ENCODE measurements at places on chromosomes 3 and 15. TPM values are rescaled to one million over a fixed set of nuclear protein-coding genes. Genes with fewer than 3 reads are reported as not detected.

The SLC24A5 gene
- not detected for total RNA-seq

The OXNAD1 gene
- 8.4 TPM for total RNA-seq

The TNFSF10 gene
- total RNA-seq = 1.4 TPM

The C3orf49 gene
- not detected for total RNA-seq

The NEK10 gene
- 35.3 TPM for total RNA-seq

The DIS3L gene
- 13.6 TPM for total RNA-seq

The KIF7 gene
- 10.7 TPM for total RNA-seq

The NBEAL2 gene
- total RNA-seq = 1.5 TPM

The DCP1A gene
- total RNA-seq = 10.8 TPM

The TNFAIP8L3 gene
- total RNA-seq = 16.5 TPM

The PLA2G4E gene
- total RNA-seq = not detected

The RFT1 gene
- total RNA-seq = 4.7 TPM

The EPHA3 gene
- under 0.01 TPM for total RNA-seq

The LRTM1 gene
- total RNA-seq = not detected

The LRRC2 gene
- 2.0 TPM for total RNA-seq

The TMEM108 gene
- 0.12 TPM for total RNA-seq

The IQCF5 gene
- total RNA-seq = not detected

The FOXB1 gene
- not detected for total RNA-seq

The ITGB5 gene
- total RNA-seq = 339 TPM

The ATP8B4 gene
- 0.30 TPM for total RNA-seq

The PTH1R gene
- total RNA-seq = 0.15 TPM

The IL5RA gene
- total RNA-seq = not detected

The ARHGAP31 gene
- 5.1 TPM for total RNA-seq

The CMTM8 gene
- total RNA-seq = 0.30 TPM

The MUC20 gene
- not detected for total RNA-seq

The RETNLB gene
- not detected for total RNA-seq

The TNNC1 gene
- total RNA-seq = 2.5 TPM

The MASP1 gene
- total RNA-seq = 20.2 TPM

The VGLL3 gene
- total RNA-seq = 2.9 TPM

The NOX5 gene
- total RNA-seq = 0.12 TPM

The IL12A gene
- total RNA-seq = 0.15 TPM

The MAP6D1 gene
- total RNA-seq = 0.90 TPM

The ANKUB1 gene
- not detected for total RNA-seq

The UBE2E1 gene
- 74.4 TPM for total RNA-seq

The GOLGA8Q gene
- 1.1 TPM for total RNA-seq

All from smooth muscle cell of the coronary artery (primary cell).